Renal cortical epithelial cell (primary cell): ENCODE measurements at places on chromosomes 3 and 15. TPM values are rescaled to one million over a fixed set of nuclear protein-coding genes. Genes with fewer than 3 reads are reported as not detected.

KLF15 gene
- total RNA-seq: under 0.01 and 0.50 TPM in 2 replicates

DNA sequence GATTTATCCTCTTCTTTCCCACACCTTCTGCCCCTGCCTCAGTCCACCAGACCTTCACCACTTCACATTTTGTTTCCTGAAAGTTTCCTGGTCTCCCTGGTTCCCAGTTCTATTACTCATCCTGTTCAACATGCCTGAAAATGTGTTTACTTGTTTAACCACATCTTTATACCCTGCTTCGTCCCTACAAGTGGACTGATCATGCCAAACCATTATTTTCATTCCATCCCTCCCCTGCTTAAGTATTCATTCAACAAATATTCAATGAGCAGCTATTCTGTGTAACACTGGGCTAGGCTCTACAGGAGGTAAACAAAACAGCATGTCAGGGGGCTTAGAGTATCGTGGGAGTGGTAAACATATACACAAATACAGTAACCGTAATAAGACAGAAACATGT lies 5.5 kb downstream of the MYO5A start:
- peak; percentile 94 for DNase-seq

DNA sequence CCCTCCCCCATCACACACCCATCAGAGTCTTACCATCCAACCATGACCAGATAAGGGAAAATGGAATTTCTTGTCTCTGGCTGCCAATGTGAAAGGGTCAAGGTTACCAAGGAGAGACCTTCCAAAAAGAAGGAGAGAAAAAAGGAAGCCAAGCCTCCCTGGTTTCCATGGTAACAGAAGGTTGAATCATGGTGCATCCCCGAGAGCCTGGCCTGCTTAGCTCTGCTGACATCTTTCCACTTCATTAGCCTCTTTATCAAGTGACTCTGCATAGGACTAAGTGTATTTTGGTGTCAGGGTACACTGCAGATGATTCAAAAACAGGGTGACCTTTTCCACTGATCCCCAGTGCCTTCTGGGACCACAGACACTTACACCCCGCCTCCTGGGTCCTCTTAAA lies 225.7 kb upstream of the PPP2R3A start:
- no peak for DNase-seq

DNA sequence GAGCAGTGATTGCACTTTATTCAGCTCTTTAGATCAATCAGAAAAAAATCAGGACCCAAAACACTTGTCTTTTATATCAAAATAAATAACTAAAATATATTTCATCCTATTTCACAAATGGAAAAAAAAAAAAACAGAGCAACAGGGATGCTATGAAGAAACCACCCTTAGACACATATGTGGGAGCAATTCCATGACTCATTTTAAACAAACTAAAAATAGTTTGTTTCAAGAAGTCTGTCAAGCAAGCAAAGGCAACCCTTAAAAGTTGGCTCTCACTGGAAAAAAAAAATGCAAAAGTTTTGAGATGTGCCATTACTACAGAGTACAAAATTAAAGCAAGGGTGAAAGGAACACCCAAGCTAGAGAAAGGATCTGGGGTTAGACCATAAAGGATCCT lies 5.7 kb downstream of the ATP13A3 start:
- DNase-seq: peak; percentile 85

SOX14 gene
- not detected in 2 replicates for total RNA-seq

IL17RE gene
- 0.69 and 1.3 TPM in 2 replicates for total RNA-seq

C3orf20 gene
- not detected in 2 replicates for total RNA-seq

C3orf85 gene
- total RNA-seq: not detected in 2 replicates

DNA sequence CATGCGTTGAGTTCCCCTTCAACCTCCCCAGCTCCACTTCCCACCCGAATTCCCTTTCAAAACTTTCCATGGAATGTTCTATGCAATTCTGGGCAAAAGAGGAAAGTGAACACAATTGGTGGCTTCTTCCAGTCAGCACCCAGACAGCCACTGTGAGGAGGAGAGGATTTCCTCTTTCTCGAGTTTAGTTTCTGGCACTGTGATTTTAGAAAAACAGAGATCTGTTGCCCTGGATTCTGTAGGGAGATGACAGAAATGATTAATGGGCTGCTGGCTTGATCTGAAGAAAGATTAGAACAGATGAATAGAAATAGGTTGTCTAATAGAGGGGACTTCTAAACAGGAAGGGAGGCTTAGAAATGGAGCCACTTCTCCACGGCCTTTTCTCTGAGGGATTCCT lies 172.0 kb downstream of the MCTP2 start:
- DNase-seq: no peak

GRK7 gene
- 0.05 TPM in 1 of 2 replicates, not detected in the other for total RNA-seq

DNA sequence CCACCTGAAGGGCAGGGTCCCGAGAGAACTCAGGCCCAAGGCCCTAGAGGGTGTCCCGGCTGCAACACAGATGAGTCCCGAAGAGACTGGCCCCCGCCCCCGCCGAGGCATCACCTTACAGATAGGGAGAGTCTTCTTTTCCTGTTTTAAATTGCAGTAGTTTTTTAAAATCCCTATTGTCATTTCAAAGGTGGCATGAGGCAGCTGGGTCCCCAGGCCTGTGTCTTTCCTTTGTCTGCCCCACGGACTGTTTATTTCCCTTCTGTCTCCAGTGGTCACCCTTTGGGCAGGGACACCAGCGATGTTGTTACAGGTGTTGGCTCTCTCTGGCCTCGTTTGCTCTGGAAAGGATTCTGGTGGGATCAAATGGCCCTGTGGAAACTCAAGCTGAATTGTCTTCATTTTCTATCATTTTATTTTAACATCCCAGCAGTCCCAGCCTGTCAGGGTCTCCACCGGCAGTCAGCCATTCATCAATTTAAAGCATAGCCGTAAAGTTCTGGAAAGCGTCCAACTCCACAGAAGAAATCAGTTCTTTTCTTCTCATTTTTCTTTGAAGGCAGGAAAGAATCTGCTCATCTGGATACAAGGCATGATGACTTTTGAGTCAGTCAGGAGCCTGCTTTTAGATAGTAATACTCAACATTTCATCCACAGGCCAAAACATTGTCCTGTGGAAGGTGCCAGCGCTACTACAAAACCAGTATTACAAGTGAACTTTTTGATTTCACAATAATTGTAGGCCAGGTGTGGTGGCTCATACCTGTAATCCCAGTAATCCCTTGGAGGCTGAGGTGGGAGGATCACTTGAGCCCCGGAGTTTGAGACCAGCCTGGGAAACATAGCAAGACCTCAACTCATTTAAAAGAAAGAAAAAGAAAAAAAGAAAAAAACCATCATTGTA lies 96.2 kb downstream of the HES1 start:
- DNase-seq: no peak

DNA sequence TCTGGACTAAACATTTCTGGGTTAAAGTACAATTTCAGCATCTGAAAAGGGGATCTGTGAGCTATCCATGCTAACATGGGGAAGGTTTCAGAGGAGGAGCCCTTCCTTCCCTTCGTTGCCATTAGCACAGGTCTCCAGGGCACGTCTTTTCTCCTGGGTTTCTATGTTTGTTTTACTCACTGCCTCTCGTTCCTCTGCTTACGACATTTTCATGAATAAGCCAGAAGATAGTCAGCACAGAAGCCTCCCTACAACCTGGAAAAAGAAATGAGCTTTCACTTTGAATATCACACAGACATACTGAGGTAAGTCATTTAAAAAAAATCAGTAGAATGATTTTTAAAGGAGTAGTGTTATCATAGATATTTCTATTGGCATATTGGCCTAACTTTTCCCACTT lies 117.2 kb upstream of the KCNMB2 start:
- DNase-seq: peak; percentile 77

CAMP gene
- 0.25 TPM in 1 of 2 replicates, not detected in the other for total RNA-seq

DNA sequence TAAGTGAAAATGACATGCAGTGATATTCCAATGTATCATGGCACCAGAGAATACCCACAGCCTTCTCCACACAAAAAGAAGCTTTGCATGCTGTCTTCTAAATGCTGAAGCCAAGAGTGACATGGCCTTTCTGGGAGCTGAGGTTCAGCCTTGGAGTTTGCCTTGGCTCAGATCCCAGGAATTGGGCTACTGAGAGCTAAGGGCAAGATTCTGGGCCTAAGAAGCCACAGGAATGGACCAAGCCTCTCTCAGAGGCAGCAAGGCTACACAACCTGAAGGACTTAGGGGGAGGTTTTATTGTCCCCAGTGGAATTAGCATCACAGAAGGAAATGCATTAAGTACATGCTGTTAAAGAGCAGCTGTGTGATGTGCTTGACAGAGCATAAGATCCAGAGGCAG lies 1078.5 kb downstream of the TUSC7 start:
- peak; percentile 81 for DNase-seq

- DNase-seq: no peak
Observed at GRCh38 chr3:175704366-175705055, 845.4 kb downstream of the NAALADL2 start.

- DNase-seq: peak; percentile 2
Observed at GRCh38 chr3:166582236-166582635, 745.0 kb upstream of the BCHE start.
